ENCODE measurements at places on chromosomes 7 and 10.

DNA sequence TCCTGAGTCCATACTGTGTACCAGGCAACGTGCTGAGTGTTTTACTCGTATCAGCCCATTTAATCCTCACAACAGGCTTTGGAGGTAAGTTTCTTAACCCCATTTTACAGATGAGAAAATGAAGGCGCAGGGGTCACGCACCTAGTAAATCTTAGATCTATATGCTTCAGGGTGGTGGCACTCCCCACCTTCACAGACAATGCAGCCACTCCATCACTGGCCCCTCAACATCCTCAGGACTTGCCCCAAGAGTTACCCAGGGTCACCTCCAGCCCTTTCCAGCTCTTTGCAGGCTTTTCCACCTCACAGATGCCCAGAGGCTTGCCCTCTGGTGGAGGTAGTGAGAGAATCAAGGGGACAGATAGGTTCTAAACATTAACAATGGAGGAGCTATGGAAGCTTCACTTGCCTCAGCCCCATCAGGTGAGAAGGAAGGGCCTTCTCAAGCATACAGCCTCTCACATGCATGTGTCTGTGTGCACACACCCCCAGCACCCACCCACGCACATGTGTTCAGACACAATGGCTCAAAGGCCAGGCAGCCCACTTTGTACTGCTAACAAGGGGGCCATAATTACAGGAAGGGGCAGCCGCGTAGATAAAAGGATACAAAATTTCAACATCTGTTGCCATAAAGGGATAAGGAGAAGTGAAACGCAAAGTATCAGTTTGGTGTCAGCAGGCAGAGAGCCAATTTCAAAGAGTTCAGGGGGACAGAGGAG lies 29.1 kb downstream of the DPCD start:
- peak; percentile 13 for DNase-seq

DNA sequence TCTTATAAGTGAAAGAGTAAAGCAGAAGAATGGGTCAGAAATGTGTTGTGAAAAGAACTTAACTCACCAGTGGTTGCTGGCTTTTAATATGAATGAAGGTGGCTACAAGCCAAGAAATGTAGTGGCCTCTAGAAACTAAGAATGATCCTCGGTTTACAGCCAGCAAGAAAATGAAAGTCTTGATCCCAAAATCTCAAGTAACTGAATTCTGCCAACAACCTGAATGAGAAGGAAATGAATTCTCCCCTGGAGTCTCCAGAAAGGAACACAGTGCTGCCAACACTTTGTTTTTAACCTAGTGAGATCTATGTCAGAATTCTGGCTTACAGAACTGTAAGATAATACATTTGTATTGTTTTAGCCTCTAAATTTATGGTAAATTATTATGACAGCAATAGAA lies 193.0 kb downstream of the FZD1 start:
- DNase-seq = no peak

GRCh38 chr7:85023066-85023712 lies 163.7 kb downstream of the SEMA3D start:
- DNase-seq = peak; percentile 46

DNA sequence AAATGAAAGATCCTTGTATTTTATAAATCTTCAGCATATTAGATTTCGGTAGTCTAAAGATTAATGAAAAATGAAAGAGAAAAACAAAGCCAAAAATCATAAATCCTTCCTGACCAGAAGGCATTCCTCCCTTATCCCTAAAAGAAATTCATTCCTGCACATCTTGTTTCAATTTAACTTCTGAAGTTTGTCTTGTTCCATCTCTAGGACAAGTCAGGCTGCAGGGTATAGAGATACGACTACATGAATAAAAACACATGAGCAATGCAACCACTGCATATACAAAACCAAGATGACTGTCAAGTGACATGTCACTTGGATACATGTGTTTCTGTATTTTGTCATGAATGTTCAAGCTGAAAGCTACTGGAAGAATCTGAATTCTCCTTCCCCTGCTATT lies 214.9 kb downstream of the JAZF1 start:
- no peak for DNase-seq

GRCh38 chr7:116468534-116468933 lies 31.0 kb upstream of the CAV2 start:
- DNase-seq = no peak

GRCh38 chr7:115603416-115603815 lies 427.1 kb downstream of the TFEC start:
- no peak for DNase-seq

DNA sequence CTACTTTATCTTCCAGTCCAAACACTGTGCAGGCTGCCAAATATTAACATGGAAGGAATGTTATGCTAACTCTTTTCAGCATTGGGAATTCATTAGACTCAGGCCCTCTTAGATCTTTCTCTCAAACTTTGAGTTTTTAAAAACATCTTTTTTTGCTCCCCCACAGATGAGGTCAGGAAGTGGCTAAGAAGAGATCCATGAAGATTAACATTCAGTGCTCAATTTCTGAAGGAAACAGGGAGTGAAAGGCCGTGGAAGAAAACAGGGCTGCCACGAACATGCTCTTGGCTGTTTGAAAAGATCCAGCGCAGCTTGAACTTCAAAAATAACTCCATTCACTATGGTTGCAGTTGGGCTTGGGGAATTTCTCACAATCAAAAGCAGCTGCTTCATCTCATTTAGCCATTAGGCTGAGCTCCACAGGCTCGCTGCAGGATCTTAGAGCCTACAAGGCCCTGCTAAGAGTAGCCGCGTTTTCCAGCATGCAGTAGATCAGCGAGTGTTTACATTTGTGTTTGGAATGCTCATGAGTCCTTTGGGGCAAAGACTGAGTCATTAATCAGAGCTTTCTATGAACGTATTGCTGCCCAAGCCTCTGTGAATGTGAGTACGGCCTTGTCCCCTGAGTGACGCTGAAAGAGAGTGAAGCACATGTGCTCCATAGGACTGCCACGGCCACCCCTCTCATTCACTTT lies 41.2 kb upstream of the TNS3 start:
- no peak for DNase-seq

GRCh38 chr7:30596721-30597120 lies 2.0 kb downstream of the GARS1 start:
- DNase-seq = no peak

GRCh38 chr10:132606031-132606491 lies 68.5 kb downstream of the INPP5A start:
- DNase-seq = no peak

DNA sequence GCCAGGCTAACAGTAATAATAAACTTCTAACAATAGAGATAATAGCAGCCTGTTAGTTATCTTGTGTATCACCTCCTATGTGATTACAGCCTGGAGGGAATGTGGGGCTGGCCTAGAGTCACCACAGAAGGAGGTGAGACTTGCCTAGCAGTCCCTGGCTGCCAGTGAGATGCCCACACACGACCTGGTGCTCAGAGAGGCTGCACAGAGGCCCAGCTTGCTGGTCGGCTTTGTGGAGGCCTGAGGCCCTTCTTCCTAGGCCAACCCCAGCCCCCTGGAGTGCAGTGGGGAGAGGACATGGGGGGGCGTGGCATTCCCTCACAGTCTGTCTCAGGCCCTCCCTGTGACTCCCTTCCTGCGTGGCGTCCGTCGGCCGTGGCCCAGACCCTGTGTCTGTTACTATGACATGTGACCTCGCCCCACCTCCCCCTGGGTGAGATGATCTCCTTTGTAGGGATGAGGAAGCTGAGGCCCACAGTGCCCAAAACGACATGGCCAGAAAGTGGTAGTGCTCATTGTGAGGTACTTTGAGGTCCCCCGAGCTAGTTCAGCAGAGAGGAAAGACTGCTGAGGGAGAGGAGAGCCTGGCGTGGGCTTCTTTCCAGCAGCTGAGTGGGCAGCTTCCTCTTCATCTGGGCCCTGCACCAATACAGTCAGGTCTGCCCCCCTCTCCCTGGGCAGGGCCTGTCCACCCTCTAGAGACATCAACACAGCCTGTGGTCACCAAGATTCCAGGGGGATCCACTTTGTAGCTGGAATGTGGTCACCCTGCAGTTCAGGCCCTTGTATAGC lies 29.7 kb downstream of the UNC5B start:
- DNase-seq = no peak

DNA sequence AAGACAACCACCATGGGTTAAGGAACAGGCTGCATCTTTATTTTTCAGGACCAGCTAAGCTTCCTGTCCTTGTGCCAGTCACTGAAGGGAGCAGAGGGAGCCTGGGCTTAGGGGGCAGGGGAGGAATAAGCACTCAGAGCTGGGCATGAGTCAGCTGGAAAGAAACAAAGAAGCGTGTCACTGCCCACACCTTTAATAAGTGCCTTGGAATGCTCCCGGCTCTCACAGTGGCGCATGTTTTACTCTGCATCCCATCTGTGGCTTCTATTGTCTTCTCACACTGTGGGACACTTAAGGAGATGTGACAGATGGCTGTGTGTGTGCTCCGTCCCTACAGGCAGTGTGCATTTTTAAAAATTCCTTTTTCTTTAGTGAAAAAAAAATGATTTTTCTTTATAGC lies 71.7 kb downstream of the MTURN start:
- no peak for DNase-seq

DNA sequence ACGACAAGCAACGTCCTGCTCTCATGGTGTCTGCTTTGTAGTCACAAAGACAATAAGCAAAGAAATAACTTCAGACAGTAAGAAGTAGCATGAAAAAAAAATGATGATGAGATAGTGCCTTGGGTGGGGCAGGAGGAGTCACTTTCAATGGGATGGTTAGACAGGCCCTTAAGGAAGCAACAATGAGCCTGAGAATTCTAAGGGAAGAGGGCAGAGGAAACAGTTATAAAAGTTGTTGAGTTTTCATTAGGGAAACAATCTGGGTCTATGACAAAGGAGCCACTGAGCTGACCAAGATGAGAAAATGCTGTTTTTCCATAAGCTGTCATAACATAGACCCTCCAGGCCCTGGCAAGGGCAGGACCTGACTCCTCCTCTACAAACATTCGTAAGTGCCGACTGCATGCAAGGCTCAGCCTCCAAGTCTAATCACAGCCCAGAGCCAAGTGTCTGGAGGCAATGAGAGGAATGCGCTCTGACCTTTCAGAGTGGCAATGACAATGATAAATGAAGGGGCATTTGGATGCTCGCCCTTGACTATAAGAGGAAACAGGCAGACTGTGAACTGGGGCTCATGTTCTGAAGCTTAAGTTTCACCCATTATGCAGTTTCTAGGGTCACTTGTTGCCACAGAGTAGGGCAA lies 43.7 kb downstream of the PPP1R3C start:
- DNase-seq = no peak

- DNase-seq = peak; percentile 59
These were observed 133.6 kb downstream of the ZMIZ1 start for GRCh38 chr10:79202188-79203013.

DNA sequence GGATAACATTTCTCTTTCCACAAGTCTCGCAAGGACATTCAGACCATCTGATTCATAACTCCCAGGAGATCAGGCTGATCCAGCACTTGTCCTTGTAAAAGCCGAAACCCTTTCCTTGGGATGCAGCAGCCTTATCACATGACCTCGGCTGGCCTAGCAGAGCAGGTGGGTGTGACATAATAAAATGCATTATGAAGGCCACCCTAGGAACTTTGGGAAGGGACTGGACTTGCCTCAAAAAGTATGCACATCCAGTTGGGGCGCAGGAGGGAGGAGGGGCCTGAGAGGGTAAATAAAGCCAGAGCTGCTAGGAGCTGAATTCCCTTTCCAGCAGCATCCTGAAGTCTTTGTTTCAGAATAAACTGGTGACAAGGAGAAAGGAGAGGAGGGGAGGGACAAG lies 260.8 kb downstream of the SNX13 start:
- no peak for DNase-seq

DNA sequence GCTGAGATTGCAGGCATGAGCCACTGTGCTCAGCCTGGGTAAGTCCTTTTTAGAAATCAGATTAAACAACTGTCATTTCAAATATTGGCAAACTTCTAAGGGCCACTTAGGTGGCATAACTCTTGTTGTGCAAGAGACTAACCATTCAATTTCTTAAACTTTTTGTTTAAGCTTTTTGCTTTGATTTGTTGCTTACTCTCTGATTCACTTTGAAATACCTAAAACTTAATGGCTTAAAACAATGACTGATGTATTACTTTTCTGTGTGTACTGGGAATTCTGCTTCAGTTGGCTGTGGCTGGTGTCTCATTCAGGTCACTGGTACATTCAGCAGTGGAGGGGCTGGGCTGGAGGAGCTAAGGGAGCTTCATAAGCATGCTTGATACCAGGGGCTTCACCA lies 28.9 kb downstream of the ZNF25 start:
- DNase-seq = no peak

DNA sequence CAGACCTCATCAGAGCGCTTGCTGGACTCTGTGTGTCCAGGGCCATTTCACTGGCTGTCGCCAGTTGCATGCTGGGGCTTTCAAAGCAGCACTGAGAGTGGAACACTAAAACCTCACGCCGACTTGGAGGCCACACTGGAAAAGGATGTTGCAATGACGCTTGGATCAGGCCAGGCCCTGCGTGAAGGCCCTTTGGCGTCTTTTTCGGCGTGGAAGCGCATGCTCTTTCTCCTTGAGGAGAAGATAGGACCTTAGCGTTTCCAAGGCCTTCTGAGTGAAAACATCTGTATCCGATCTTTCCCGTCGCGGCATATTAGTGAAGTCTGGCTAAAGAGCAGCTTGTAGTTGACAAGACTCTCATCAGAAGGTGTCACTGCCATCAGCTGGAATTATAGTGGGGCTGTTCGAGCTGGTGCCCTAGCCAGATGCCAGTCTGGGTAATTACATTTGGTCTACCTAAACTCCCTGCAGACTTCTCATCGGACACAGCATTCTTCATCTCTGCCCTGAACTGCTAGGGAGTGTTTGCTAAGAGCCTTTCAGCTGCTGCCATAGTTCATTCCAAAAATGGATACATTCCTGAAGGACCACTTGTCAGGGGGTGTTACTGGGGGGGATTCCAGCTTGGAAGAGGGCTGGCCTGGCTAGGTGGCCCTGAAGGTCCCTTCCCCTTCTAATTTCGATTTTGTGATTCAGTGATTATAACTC lies 167.7 kb upstream of the TCF7L2 start:
- DNase-seq = no peak

GRCh38 chr7:128443831-128444600 lies 11.7 kb upstream of the HILPDA start:
- no peak for DNase-seq

GRCh38 chr10:132547421-132547861 lies 9.9 kb downstream of the INPP5A start:
- DNase-seq = peak; percentile 18

DNA sequence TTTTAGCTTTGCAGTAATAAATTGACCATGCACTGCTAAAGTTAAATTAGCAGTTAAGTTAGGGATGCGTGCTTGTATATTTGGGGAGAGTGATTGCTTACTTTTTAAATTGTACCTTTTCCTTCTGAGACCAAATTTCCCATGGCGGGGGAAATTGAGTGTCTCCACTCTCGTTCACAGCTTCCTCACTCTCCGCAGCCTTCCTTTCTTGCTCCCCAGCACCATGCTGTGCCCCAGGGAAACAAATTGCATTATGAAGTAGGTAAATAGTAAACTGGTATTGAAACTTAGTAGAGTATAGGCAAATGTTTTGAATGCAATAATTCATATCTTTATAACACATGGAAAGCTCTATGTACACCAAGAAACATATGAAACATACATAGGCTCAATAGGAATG lies 85.4 kb downstream of the MALRD1 start:
- no peak for DNase-seq

GRCh38 chr10:88754287-88754686 lies 5.5 kb upstream of the LIPN start:
- no peak for DNase-seq
